ENCODE measurements at places on chromosomes 5 and 9.

GRCh38 chr5:116272281-116272941, 187.6 kb downstream of the COMMD10 start:
- DNase-seq: peak; percentile 25

DNA sequence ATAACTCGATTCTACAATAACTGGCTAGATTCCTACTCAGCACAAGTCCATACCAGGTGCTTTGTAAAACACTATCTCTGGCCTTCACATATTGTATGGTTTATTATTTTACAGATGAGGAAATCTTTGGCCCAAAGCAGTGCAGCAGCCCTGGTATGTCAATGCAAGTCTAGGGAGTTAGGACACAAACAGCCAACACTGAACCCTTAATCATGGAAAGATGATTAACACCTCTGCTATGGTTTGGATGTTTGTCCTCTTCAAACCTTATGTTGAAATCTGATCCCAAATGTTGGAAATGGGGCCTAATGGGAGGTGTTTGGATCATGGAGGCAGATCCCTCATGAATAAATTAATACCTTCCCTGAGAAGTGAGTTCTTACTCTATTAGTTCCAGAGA, 76.6 kb downstream of the MAPKAP1 start:
- DNase-seq: no peak

DNA sequence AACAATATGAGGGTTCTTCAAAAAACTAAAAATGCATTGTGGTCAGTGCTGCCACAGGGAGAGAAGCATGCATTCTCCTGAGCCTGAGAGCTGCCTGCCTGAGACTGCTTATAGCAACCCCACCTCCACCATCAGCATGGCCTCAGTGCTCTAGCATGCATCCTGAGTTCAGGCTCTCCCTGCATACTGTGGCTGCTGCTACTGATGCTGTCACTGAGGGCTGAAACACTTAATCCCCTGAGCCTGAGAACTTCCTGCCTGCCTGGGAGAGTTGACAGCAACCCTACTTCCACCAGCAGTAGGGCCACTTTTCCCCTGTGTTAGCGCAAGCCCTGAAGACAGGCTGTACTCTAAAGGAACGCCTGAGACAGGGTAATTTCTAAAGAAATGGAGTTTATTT, 206.0 kb downstream of the FBXO4 start:
- DNase-seq: no peak

DNA sequence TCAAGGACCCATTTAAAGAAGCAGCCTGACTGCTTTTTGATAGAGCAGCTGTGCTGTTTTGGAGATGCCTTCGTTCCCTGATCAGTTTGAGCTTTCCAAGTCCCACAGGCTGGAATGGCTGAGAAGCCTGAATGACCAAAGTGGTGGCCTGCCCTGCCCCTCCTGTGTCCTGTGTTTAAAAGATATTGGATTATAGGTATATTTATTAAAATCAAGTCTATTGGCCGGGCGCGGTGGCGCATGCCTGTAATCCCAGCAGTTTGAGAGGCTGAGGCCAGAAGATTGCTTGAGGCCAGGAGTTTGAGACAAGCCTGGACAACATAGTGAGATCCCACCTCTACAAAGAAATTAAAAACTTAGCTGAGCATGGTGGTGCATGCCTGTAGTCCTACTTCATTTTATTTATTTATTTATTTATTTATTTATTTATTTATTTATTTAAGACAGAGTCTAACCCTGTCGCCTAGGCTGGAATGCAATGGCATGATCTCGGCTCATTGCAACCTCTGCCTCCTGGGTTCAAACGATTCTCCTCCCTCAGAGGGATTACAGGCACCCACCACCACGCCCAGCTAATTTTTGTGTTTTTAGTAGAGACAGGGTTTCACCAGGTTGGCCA, 87.7 kb downstream of the CACNA1B start:
- DNase-seq: no peak

- DNase-seq: no peak
Measured at GRCh38 chr5:96579711-96580110, 82.5 kb upstream of the CAST start.

GRCh38 chr9:136336156-136336870, 9.0 kb downstream of the GPSM1 start:
- no peak for DNase-seq

- DNase-seq: no peak
Measured at GRCh38 chr5:65674749-65675148, 47.2 kb downstream of the SGTB start.

DNA sequence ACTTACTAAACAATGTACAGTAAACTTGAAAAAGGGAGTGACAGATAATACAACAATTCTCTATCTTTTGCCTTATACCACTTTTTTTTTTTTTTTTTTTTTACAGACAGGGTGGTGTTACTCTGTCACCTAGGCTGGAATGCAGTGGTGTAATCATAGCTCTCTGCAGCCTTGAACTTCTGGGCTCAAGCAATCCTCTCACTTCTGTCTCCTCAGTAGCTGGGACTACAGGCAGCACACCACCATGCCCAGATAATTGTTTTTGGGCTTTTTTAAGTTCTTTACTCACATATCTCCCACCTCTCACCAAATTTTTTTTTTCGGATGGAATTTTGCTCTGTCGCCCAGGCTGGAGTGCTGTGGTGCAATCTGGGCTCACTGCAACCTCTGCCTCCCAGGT, 171.9 kb upstream of the SLC12A2 start:
- DNase-seq: no peak

DNA sequence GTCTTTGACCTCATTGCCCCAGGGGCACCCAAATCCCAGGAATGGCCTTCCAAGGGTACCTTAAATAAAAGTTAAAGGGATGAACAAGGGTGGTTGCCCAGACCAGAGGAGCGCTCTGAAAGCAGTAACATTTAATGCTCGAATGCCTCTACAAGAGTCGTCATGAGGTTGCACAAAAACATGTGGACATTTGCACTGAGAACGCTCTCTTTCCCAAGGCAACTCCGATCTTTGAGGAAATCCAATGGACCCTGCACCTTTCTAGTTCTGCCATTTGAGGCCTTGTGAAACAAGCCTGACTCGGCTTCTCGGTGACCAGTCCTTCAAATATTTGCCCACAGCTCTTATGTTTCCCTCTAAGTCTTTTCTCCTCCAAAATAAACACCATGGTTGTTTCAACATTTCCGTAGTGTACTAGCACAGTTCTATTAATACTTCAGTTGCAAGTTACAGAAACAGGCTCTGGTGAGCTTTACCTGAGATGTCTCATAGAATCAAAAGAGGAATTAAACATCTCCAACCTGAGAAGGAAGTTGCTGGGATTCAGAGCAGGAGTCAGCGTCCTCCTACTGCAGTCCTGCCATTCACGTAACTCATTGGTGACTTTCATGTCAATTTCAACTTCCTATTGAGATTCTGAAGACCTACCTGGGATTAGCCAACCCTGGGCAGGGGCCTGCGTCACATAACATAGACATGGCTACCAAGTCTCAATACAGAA, 168.8 kb upstream of the RAI14 start:
- peak; percentile 42 for DNase-seq

GRCh38 chr5:140555747-140556312, 1.4 kb downstream of the SRA1 start:
- no peak for DNase-seq

DNA sequence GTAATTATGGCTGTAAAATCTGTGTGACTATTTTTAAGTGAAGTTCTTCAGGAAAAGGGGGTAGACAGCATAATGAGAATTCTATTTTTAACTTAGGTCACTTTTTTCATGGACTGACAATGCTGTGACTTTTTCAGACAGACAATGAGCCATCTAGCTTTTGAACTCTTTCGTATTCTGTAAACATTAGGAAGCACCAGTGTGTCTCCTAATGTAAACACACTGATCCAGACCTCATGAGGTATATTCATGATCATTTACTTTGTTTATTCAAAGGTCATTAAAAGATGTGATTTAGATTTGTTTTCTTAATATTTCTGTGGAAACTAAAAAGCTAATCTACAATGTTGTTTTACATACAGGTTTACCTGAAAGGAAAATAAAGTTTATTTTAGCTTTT, 352.6 kb downstream of the ADGRV1 start:
- no peak for DNase-seq

DNA sequence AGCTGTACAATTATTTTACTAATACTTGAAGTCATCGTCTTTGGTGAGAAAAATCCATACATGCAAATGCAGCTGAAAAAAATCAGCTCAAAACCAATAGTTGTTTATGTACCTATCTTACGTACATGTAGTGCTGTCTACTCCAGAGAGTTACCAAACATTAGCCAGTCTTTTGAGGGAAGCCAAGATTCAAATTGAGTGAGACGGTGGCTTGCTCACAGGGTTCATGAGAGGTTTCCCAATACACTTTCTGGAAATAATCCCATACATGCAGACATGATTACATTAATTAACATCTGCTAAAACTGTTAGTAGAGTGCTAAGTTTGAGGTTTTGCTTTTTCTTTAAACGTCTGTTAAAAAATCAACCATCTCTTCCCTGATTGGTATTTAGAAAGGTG, 2.3 kb downstream of the C9orf72 start:
- DNase-seq: no peak

- no peak for DNase-seq
Measured at GRCh38 chr5:158268286-158268685, 409.3 kb upstream of the CLINT1 start.

GRCh38 chr9:79215821-79216220, 355.9 kb upstream of the TLE4 start:
- no peak for DNase-seq

GRCh38 chr9:78954286-78954685, 617.5 kb upstream of the TLE4 start:
- peak; percentile 53 for DNase-seq

- no peak for DNase-seq
Measured at GRCh38 chr5:172173564-172174153, 14.4 kb downstream of the STK10 start.

DNA sequence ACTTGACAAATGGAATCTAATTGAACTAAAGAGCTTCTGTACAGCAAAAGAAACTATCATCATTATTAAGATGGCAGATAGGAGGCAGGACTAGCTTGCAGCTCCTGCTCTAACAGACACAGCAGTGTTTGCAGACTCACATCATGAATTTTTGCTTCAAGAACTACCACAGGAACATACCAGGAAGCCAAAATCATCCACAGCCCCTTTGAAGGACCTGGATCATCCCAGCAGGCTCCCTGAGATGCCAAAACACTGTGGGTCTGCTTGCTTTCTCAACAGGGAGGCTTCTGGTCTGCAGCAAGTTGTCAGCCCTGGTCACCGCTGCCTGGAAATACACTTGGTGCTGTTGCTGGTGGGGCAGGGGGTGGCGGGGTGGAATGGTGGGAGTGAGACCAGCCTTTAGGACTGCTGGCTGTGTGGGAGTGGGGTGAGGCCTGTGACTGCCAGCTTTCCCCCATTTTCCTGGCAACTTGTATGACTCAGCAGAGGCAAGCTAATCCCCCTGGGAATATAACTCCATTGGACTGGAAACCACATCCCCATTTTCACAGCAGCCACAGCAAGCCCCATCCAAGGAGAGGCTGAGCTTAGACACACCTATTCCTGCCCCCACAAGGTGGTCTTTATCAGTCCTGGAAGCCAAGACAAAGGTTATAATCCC, 533.8 kb upstream of the CYLC2 start:
- DNase-seq: no peak

DNA sequence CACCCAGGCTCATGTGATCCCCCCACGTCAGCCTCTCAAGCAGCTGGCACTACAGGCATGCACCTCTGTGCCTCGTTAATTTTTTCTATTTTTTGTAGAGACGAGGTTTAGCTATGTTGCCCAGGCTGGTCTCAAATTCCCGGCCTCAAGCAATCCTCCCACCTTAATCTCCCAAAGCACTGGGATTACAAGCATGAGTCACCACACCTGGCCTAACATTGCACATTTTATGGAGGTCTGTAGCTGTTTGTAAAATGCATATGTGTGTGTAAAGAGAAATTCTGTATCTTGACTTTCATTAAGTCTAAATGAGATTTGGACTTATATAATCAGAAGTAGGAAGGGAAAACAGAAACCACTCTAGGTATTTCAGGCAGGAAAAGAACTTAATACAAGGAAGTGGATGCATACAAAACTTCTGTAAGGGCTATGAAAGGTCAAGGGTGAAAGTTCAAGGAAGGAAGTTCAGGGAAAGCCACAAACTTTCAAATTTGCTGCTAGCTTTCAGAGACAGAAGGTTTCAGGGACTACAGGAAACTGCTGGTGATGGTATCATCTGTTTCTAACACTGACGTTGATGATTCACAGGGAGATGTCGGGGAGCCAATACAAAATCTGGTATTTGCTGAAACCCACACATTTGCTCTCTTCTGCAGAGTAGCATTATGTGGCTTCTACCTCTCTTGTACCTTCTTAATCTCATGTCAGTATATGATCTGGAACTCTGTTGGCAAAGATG, 209.4 kb downstream of the PIK3R1 start:
- no peak for DNase-seq

- DNase-seq: no peak
Measured at GRCh38 chr9:119609277-119609971, 240.2 kb upstream of the BRINP1 start.

Measured in GM04504 (cell line).